Activated naive CD4-positive, alpha-beta T cell treated with anti-CD3 and anti-CD28 coated beads for 36 hours (primary cell): ENCODE measurements at places on chromosomes 1 and 21.

GRCh38 chr1:97787231-97787630, 133.6 kb downstream of the DPYD start:
- H3K27me3 ChIP-seq = no peaks in the 10 kb centered on the region
- no peak for DNase-seq
- H3K36me3 ChIP-seq = peaks cover 3% of the 10 kb centered on the region
- H3K4me1 ChIP-seq = peaks cover 32% of the 10 kb centered on the region
- no peak overlapping the region for H3K27ac ChIP-seq

- peak overlapping the region; percentile 52 for H3K27ac ChIP-seq
- peak; percentile 25 for DNase-seq
- peaks cover 52% of the 10 kb centered on the region for H3K4me1 ChIP-seq
- no peaks in the 10 kb centered on the region for H3K27me3 ChIP-seq
These were observed 3.2 kb downstream of the ID3 start for GRCh38 chr1:23555986-23556634.

DNA sequence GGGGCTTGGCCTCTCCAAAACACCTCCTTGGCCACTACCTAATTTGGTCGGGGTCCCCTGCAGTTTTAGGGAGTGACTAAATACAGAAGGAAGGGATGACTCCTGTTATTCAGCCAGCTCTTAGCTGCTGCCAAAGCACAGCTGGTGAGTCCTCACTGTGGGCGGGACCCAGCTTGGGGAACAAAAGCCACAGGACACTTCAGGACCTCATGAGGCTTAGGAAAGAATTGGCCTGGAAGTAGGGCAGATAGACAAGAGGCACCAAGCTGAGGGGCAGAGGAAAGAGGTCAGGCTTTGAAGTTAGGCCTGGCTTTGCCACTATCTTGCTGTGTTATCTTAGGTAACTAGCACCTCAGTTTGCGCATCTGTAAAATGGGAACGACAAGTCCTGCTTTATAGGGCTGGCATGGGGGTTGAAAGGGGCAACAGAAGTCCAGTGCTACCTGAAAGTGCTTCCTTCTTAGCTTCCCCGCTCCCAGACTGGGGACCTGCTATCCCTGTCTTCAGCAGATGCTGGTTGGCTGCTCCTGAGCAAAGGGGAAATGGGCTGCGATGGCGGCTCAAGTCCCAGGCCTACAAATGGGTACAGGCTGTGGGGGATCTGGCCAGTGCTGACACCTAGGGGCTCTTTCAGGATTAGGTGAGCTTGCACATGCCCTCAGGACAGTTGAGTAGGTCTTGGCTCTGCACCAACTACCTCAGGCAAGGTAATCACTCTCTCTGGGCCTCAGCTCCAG, 15.7 kb downstream of the IFI6 start:
- H3K27ac ChIP-seq = no peak overlapping the region
- H3K27me3 ChIP-seq = no peaks in the 10 kb centered on the region
- H3K4me3 ChIP-seq = no peak overlapping the region
- DNase-seq = no peak

GRCh38 chr1:245319094-245319493, 164.3 kb downstream of the KIF26B start:
- H3K36me3 ChIP-seq = no peaks in the 10 kb centered on the region
- no peaks in the 10 kb centered on the region for H3K4me1 ChIP-seq
- DNase-seq = no peak
- peaks cover 1% of the 10 kb centered on the region for H3K27me3 ChIP-seq

DNA sequence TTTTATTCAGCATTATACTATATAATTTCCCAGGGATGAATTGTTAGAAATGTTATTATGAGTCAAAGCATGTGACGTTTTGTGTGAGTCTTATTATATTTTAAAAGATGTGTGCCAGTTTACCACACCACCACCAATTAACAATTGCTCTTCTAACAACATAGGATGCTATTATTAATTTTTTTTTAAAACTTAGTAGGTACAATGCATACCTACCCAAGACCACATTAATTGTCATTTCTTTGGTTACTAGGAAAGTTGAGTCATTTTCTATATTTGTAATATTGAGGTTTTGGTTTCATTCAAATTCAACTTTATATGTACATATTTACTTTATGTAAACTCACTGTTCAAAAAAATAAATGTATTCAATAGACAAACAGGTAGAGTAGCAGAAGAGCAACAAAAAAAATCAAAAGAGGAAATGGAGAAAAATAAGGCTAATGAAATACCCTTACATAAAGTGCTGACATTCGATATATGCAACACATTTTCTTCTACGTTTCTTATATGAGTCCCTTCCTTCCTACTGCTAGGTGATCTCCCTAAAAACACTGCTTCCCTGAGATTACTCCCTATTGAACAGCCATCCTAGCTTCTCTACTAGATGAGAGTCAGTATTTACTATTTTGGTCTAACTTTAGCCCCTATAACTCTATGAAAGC, 9.6 kb downstream of the GCLM start:
- no peak overlapping the region for H3K4me3 ChIP-seq
- peaks cover 8% of the 10 kb centered on the region for H3K36me3 ChIP-seq
- H3K4me1 ChIP-seq = peaks cover 10% of the 10 kb centered on the region
- H3K27ac ChIP-seq = no peak overlapping the region

DNA sequence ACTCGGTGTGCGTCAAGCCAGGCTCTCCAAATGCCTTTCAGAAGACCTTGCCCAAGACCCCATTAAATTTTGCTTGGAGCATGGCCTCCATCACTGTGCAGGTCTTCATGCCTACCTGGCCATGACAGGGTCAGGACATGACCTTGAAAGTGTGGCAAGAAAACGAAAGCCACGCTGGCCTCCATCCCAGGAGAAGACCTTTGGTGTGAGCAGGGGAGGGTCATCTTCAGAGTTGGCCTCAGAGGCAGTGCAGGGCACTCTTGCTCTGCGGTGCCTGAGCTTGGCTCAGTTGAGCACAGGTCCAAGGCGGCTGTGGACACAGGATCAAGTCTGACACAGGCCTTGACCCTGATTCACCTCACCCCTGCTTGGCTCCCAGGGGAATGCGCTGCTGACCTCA, 181.4 kb upstream of the TMEM51 start:
- peaks cover 17% of the 10 kb centered on the region for H3K4me1 ChIP-seq
- no peak overlapping the region for H3K27ac ChIP-seq
- H3K4me3 ChIP-seq = no peak overlapping the region
- no peaks in the 10 kb centered on the region for H3K27me3 ChIP-seq

GRCh38 chr1:212899845-212900244, 41.8 kb downstream of the FLVCR1 start:
- DNase-seq = no peak
- H3K36me3 ChIP-seq = peaks cover 40% of the 10 kb centered on the region
- H3K4me3 ChIP-seq = no peak overlapping the region
- H3K4me1 ChIP-seq = no peaks in the 10 kb centered on the region
- no peaks in the 10 kb centered on the region for H3K27me3 ChIP-seq
- no peak overlapping the region for H3K27ac ChIP-seq

GRCh38 chr1:221714227-221715152, 27.4 kb downstream of the DUSP10 start:
- H3K36me3 ChIP-seq = peaks cover 6% of the 10 kb centered on the region
- H3K27ac ChIP-seq = no peak overlapping the region
- no peaks in the 10 kb centered on the region for H3K27me3 ChIP-seq
- no peak for DNase-seq
- no peak overlapping the region for H3K4me3 ChIP-seq
- peaks cover 55% of the 10 kb centered on the region for H3K4me1 ChIP-seq

GRCh38 chr1:207872621-207873020, 38.3 kb downstream of the CD34 start:
- no peaks in the 10 kb centered on the region for H3K27me3 ChIP-seq
- DNase-seq = no peak
- peak overlapping the region; percentile 61 for H3K4me3 ChIP-seq

- H3K27ac ChIP-seq = no peak overlapping the region
- no peak overlapping the region for H3K4me3 ChIP-seq
- H3K36me3 ChIP-seq = no peaks in the 10 kb centered on the region
- peaks cover 16% of the 10 kb centered on the region for H3K27me3 ChIP-seq
- no peak for DNase-seq
These were observed 2.9 kb downstream of the CD1B start for GRCh38 chr1:158328426-158328825.

- H3K4me1 ChIP-seq = peaks cover 73% of the 10 kb centered on the region
- H3K4me3 ChIP-seq = no peak overlapping the region
- peak overlapping the region; percentile 96 for H3K27ac ChIP-seq
- peaks cover 89% of the 10 kb centered on the region for H3K36me3 ChIP-seq
- no peaks in the 10 kb centered on the region for H3K27me3 ChIP-seq
These were observed 11.6 kb downstream of the ENO1 start for GRCh38 chr1:8866792-8867415.

DNA sequence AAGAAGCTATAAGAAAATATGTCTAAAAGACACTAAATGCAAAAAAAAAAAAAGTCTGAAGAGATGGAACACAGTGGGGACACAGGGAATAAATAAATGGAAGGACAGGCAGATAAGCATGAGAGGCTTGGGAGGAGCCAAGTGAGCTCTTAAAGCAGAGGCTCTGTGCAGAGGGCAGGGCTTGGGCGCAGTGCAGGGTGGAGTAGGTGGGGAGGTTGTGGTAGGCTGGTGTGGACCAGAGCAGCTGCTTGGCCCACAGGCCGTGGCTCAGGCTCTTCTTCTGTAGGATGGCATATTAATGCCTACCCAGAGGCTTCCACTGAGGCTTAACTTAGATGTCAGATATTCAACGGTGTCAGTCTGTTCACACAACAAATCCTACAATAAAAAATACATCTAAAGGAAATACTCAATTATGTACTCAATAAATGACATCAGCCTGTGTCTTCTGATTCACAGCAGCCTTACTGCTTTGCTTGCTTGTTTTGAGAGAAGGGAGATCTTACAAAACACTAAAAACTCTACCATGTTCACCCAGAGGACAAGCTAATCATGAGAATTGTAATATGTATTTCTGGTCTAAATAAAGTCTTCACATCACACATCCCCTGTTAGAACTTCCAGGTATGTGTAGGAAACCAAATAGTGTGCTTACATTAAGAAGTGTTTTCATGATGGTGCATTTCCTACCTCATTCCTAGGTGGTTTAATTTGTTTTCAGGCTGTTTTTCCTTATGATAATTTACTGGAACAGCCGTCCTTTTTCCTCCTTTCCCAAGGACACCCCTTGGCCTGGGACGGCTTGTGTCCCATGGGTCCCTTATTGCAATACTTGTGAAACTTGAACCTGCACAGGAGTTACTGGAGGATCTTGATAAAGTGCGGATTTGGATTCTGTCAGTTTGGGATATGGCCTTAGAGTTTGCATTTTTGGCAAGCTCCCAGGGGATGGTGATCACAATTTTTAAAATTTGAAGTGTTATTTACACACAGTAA, 24.9 kb downstream of the DIP2A start:
- H3K4me1 ChIP-seq = peaks cover 26% of the 10 kb centered on the region
- H3K27ac ChIP-seq = no peak overlapping the region
- DNase-seq = no peak
- no peak overlapping the region for H3K4me3 ChIP-seq

- no peak for DNase-seq
- H3K27me3 ChIP-seq = no peaks in the 10 kb centered on the region
- no peaks in the 10 kb centered on the region for H3K36me3 ChIP-seq
- H3K4me3 ChIP-seq = no peak overlapping the region
These were observed 240.1 kb downstream of the RHOU start for GRCh38 chr1:228975238-228975907.

DNA sequence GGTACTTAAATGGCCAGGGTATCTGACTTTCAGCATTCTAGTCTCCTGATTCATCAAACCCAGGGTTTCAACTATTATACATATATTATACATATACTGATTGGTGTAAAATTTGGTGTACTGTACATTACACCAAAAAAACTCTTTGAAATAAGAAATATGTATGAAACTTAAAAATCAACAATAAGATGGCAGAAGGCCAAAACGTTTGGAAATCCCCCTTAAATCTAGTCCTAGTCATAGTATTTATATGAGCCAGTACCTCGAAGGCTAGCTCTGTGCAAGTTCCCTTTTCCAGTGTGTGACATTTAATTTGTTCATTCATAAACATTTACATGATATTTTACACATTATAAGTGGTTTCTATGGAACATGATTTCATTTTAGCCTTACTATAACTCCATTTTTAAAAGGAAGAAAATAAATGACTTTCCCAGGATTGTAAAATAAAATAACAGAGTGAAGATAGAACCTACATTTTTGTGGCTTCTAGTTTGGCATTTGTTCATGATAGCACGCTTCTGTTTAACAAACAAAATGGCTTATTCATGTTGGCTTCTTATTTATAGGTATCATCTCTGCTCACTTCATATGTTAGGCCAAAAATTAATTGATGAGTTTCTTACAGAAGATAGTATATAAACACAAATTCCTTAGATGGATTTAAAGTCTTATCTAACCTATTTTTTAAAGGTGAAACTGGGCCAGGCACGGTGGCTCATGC, 18.8 kb upstream of the ZNF281 start:
- no peak overlapping the region for H3K27ac ChIP-seq
- no peak overlapping the region for H3K4me3 ChIP-seq
- no peaks in the 10 kb centered on the region for H3K36me3 ChIP-seq
- H3K27me3 ChIP-seq = no peaks in the 10 kb centered on the region
- no peak for DNase-seq

DNA sequence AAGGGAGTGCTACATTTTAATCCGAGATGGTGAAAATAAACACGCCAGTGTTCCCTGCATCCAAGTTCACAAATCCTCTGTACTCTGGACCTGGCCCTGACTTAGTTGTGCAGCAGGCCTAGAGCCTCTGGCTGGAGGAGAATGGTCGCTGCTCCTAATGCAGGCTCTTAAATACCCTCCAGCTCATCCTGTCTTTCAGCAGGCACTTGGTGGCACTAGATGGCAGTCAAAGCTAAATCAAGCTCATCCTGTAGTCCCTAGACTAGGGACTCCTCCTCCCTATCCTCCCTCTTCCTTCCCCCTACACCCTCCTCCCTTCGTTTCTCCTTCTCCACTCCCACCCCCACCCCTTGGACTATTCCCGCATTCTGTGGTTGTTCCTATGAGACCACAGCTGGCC, 41.6 kb upstream of the MTR start:
- no peak overlapping the region for H3K27ac ChIP-seq
- H3K4me1 ChIP-seq = no peaks in the 10 kb centered on the region
- peaks cover 4% of the 10 kb centered on the region for H3K27me3 ChIP-seq
- DNase-seq = peak; percentile 34

DNA sequence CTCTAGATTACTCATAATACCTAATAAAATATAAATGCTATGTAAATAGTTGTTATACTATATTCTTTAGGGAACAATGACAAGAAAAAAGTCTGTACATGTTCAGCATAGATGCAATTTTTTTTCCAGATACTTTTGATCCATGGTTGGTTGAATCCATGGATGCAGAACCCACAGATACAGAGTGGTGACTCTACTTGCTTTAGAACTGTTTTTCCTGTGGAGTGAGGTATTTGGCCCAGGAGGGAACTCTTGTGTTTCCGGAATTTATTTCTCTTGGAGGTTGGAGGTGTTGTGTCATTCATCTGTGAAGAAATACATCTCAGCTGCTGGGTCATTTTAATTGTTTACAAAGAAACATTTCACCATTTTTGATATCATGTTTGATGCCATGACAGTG, 28.7 kb downstream of the TMEM200B start:
- H3K36me3 ChIP-seq = peaks cover 53% of the 10 kb centered on the region
- no peaks in the 10 kb centered on the region for H3K27me3 ChIP-seq
- H3K4me3 ChIP-seq = no peak overlapping the region
- no peak overlapping the region for H3K27ac ChIP-seq

- H3K27ac ChIP-seq = no peak overlapping the region
- DNase-seq = no peak
- no peaks in the 10 kb centered on the region for H3K4me1 ChIP-seq
- no peaks in the 10 kb centered on the region for H3K36me3 ChIP-seq
- no peak overlapping the region for H3K4me3 ChIP-seq
These were observed 589.7 kb downstream of the LMO4 start for GRCh38 chr1:87918398-87918797.

GRCh38 chr1:30473922-30474817, 249.2 kb downstream of the MATN1 start:
- H3K27me3 ChIP-seq = no peaks in the 10 kb centered on the region
- no peak overlapping the region for H3K4me3 ChIP-seq
- no peaks in the 10 kb centered on the region for H3K4me1 ChIP-seq
- H3K36me3 ChIP-seq = no peaks in the 10 kb centered on the region

GRCh38 chr21:17901458-17902079, 82.4 kb upstream of the C21orf91 start:
- H3K27ac ChIP-seq = no peak overlapping the region
- no peaks in the 10 kb centered on the region for H3K27me3 ChIP-seq
- H3K4me1 ChIP-seq = peaks cover 10% of the 10 kb centered on the region
- H3K4me3 ChIP-seq = no peak overlapping the region
